ENCODE measurements at places on chromosomes 5 and 9.

DNA sequence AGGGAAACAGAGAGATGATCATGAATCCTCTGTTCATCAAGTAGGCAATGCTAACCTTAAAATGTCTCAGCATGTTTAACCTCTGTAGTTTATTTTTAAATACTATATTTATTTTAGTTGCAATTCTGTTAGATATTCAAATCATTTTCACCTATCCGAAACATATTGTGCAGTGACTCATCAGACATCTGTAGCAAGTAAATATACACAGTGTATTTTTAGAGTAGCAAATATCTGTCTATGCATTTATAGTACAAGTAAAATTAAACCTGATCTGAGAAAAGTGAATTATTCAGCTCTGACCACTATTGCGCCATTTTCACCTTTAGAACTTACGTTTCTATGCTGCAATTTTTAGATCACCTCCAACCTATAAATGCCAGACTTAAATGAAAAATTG, 24.3 kb upstream of the TUSC1 start:
- no peak for DNase-seq

GRCh38 chr9:34291023-34291422, 38.0 kb downstream of the KIF24 start:
- DNase-seq: no peak

GRCh38 chr5:35482167-35482755, 135.4 kb upstream of the SPEF2 start:
- no peak for DNase-seq

- no peak for DNase-seq
These were observed 127.5 kb downstream of the SH3GL2 start for GRCh38 chr9:17706347-17706746.

All from iPS DF 19.7 (cell line).